ENCODE measurements at places on chromosomes 13 and 19.

DNA sequence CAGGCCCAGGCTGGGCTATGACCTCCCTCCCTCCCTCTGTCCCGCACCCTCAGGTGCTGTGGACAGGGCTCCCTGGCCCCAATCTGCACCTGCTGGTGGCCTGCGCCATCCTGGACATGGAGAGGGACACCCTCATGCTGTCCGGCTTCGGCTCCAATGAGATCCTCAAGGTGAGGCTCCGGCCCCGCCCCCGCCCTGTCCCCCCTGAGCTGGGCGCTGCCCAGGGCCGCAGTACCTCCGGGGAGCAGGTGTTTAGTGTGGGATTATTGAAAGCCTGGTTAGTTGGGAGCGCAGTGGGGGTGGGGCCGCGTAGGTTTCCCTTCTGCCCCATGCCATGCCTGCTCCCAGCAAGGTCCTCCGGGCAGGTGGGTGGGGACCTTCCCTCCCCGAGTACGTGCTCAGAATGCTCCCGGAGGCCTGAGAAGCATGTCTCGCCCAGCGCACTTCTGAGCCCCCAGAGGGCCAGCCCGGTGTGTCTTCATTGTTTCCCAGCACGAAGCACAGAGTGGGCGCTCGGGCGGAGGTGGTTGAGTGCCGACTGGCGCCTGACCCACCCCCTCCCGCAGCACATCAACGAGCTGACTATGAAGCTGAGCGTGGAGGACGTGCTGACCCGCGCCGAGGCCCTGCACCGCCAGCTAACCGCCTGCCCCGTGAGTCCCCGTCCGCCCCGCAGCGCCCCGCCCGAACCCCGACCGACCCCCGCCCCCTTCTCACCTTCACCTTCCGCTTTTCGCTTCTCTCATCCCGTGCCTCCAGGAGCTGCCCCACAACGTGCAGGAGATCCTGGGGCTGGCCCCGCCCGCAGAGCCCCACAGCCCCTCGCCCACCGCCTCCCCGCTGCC is 8.8 kb downstream of the IL4I1 start:
- H3K36me3 ChIP-seq, result peaks cover 62% of the 10 kb centered on the region
- peak; percentile 39 for DNase-seq
- no peaks in the 10 kb centered on the region for H3K27me3 ChIP-seq
- peak overlapping the region; percentile 49 for H3K27ac ChIP-seq
- H3K4me1 ChIP-seq, result peaks cover 29% of the 10 kb centered on the region

DNA sequence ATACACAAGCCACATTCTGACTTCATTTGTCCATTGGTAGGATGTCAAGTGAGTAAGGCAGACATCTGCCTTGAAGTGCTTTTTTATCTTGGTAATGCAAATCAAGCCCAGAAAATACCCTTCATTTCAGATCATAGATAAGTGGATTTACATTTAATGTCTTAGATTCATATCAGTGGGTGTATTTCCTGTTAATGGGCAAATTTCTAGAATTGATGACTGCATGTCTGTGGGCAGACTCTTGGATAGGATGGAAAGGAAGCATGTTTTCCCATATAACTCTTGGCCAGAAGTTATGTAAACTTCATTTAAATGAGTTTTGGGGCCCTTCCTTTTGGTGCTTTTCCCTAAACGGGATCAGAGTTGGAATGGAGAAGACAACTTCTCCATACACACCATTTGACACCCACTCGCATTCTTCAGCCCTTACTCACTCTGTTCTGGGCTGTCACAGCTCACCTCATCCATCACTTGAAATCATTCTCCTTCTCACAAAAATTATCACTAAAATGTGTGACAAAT is 154.6 kb downstream of the FLT1 start:
- peaks cover 5% of the 10 kb centered on the region for H3K4me1 ChIP-seq
- no peaks in the 10 kb centered on the region for H3K27me3 ChIP-seq
- no peak for DNase-seq
- no peak overlapping the region for H3K4me3 ChIP-seq
- peaks cover 1% of the 10 kb centered on the region for H3K36me3 ChIP-seq

- no peaks in the 10 kb centered on the region for H3K36me3 ChIP-seq
- H3K4me3 ChIP-seq, result no peak overlapping the region
- no peaks in the 10 kb centered on the region for H3K4me1 ChIP-seq
- H3K27ac ChIP-seq, result no peak overlapping the region
Measured at GRCh38 chr19:28210886-28211285, 1002.1 kb downstream of the UQCRFS1 start.

DNA sequence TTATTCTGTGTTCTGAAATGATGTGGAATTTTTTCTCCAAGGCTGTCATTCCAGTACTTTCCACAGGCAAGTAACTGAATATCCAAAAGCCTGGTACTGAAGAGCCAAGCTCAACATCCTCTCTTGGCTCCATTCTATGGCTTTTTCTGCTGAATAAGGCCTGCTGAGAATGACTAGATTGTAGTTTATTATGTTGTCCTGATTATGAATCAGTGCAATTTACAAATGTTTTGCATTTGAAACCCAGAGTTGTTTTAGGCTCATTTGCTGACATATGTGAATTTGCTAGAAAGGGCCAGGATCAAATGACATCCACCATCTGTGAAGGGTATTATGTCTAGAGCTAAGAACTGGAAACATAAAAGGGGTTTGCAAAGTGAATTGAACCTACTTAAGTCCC is 596.6 kb downstream of the KCTD12 start:
- H3K4me1 ChIP-seq, result no peaks in the 10 kb centered on the region
- H3K4me3 ChIP-seq, result no peak overlapping the region
- no peaks in the 10 kb centered on the region for H3K27me3 ChIP-seq
- no peaks in the 10 kb centered on the region for H3K36me3 ChIP-seq

GRCh38 chr13:29845440-29846056 is 4.9 kb downstream of the UBL3 start:
- H3K36me3 ChIP-seq, result peaks cover 10% of the 10 kb centered on the region
- H3K27me3 ChIP-seq, result no peaks in the 10 kb centered on the region
- H3K4me3 ChIP-seq, result no peak overlapping the region
- H3K27ac ChIP-seq, result no peak overlapping the region
- H3K4me1 ChIP-seq, result peaks cover 54% of the 10 kb centered on the region

GRCh38 chr13:29855784-29856183 is 5.4 kb upstream of the UBL3 start:
- peaks cover 39% of the 10 kb centered on the region for H3K4me1 ChIP-seq
- peak overlapping the region; percentile 40 for H3K27ac ChIP-seq
- DNase-seq, result no peak
- H3K4me3 ChIP-seq, result no peak overlapping the region
- H3K27me3 ChIP-seq, result no peaks in the 10 kb centered on the region
- no peaks in the 10 kb centered on the region for H3K36me3 ChIP-seq

- no peak overlapping the region for H3K4me3 ChIP-seq
- peaks cover 23% of the 10 kb centered on the region for H3K4me1 ChIP-seq
- H3K36me3 ChIP-seq, result no peaks in the 10 kb centered on the region
- no peak for DNase-seq
- no peak overlapping the region for H3K27ac ChIP-seq
Measured at GRCh38 chr13:31036731-31037695, 104.6 kb downstream of the TEX26 start.

- DNase-seq, result no peak
- peak overlapping the region; percentile 79 for H3K27ac ChIP-seq
- H3K4me1 ChIP-seq, result peaks cover 46% of the 10 kb centered on the region
- H3K27me3 ChIP-seq, result no peaks in the 10 kb centered on the region
- H3K36me3 ChIP-seq, result peaks cover 44% of the 10 kb centered on the region
Measured at GRCh38 chr19:42113641-42114348, 18.5 kb downstream of the POU2F2 start.

DNA sequence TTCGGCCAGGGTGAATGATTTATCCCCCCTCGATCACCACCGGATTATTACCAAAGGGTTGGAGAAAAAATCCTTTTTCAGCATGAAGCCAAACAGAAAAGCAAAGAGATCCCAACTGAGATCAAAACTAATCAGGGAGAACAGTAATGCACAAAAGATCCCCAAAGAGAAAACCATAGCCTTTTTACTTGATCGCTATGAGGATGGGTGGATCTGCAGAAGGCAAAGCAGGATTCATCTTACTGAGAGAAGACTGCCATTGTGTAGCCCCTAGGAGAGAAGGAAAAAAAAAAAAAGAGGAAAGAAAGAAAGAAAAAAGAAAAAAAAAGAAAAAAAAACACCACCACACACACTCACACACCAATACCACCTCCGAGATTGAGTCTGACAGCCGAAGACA is at the start of gene FGF14:
Gene FGF14, minus strand, starts transcription at position 283 of the 400 bp plus-strand sequence.
- H3K36me3 ChIP-seq, result no peaks in the 10 kb centered on the region
- H3K4me3 ChIP-seq, result peak within 1 kb of the TSS; percentile 62
- DNase-seq, result no peak
- no peak within 1 kb of the TSS for H3K27ac ChIP-seq
- H3K27me3 ChIP-seq, result peaks cover 50% of the 10 kb centered on the region
- peaks cover 26% of the 10 kb centered on the region for H3K4me1 ChIP-seq

- no peaks in the 10 kb centered on the region for H3K4me1 ChIP-seq
- no peak overlapping the region for H3K27ac ChIP-seq
Measured at GRCh38 chr19:3459965-3460582, 20.3 kb downstream of the SMIM24 start.

DNA sequence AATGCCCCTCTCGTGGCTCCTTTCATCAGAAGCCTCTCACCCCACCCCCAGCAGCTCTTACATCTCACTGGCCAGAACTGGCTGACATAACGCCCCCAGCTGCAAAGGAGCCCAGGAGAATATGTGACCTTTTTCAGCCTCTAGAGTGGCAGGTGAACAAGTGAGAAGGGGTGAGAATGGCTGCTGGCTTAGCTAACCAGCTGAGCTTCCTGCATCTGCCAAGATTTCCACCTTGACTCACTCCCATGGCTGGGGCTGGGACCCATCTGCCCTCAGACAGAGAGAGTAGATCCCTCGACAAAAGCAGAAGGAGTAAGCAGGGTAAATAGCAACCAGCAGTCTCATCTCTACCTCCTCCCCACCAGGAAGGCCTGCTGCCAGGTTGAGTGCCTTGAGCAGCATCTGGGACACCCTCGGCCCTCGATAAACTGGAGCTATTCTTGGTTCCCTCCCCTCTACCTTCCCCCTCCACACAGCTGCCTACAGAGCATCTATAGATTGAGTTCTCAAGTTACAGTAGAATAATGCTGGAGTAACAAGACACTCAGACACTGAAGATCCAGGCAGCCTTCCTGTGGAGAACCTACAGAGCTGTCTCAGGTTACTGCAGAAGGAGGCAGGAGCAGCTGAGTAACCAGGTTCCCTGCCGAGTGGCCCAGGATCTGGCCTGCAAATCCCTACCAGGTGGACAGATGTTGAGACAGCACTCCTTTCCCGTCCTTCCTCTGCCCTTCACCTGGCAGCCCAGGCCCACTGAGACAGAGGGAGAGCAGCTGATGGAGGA is 15.5 kb downstream of the KASH5 start:
- H3K36me3 ChIP-seq, result no peaks in the 10 kb centered on the region
- no peak overlapping the region for H3K27ac ChIP-seq
- H3K4me3 ChIP-seq, result no peak overlapping the region
- no peak for DNase-seq

- H3K36me3 ChIP-seq, result peaks cover 34% of the 10 kb centered on the region
- peak overlapping the region; percentile 96 for H3K4me3 ChIP-seq
- H3K27me3 ChIP-seq, result no peaks in the 10 kb centered on the region
- peak; percentile 74 for DNase-seq
- peaks cover 36% of the 10 kb centered on the region for H3K4me1 ChIP-seq
Measured at GRCh38 chr19:23394511-23394910, 760 bp downstream of the ZNF91 start.

GRCh38 chr19:17751103-17751911 is at the start of gene FCHO1:
Gene FCHO1 (plus strand): TSS chr19:17751477. CDS start chr19:17755165, 3,688 bp downstream.
- peak within 1 kb of the TSS; percentile 95 for H3K27ac ChIP-seq
- peak; percentile 94 for DNase-seq
- H3K4me1 ChIP-seq, result peaks cover 65% of the 10 kb centered on the region
- H3K36me3 ChIP-seq, result peaks cover 22% of the 10 kb centered on the region

DNA sequence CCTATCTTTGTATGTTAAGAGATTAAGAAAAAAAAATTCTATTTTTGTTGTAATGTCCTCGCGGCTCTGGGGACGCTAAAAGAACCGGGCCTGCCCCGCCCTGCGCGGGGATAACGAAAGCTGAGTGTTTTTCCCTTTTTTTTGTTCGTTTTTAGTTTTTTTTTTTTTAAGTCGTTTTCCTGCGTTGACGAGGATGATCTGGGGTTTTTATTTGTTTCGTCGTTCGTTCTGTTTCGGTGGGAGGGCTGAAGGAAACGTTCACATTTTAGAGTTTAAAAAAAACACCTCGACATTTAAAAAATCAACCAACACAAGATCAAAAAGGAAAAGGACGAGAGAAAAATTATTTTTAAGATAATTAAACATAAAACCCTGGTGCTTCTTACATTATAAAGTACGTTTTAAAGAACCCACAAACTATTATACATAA is 5.6 kb downstream of the LYL1 start:
- H3K4me3 ChIP-seq, result peak overlapping the region; percentile 25
- H3K36me3 ChIP-seq, result peaks cover 4% of the 10 kb centered on the region
- H3K4me1 ChIP-seq, result peaks cover 48% of the 10 kb centered on the region
- DNase-seq, result no peak
- no peak overlapping the region for H3K27ac ChIP-seq

DNA sequence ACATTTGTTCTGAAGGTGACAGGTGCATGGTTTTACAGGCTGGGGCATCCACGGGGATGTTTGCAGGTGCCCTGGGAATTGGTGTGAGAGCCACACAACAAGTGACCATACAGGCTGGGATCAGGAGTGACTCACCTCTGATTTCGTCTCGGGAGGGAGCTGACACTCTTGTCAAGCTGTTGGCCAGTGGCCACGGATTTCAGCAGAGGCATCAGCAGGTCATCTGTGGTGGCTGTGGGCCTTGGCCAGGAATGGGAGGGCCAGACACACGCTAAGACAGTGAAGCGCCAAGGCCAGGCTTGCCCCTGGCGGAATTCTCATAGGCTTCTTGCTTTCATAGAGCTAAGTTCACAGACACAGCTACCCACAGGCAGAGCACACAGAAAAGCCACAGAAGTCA is 108.6 kb downstream of the HSPH1 start:
- no peak overlapping the region for H3K4me3 ChIP-seq
- no peak for DNase-seq
- peaks cover 8% of the 10 kb centered on the region for H3K27me3 ChIP-seq
- H3K4me1 ChIP-seq, result peaks cover 17% of the 10 kb centered on the region
- H3K27ac ChIP-seq, result no peak overlapping the region

GRCh38 chr19:30235946-30236345 is 136.2 kb upstream of the ZNF536 start:
- H3K27me3 ChIP-seq, result peaks cover 26% of the 10 kb centered on the region
- H3K27ac ChIP-seq, result no peak overlapping the region
- H3K4me3 ChIP-seq, result no peak overlapping the region

- peaks cover under 1% of the 10 kb centered on the region for H3K4me1 ChIP-seq
- H3K27me3 ChIP-seq, result peaks cover 11% of the 10 kb centered on the region
- no peak overlapping the region for H3K4me3 ChIP-seq
- DNase-seq, result no peak
- H3K27ac ChIP-seq, result no peak overlapping the region
- H3K36me3 ChIP-seq, result no peaks in the 10 kb centered on the region
Measured at GRCh38 chr13:44107357-44108121, 227.8 kb downstream of the LACC1 start.

DNA sequence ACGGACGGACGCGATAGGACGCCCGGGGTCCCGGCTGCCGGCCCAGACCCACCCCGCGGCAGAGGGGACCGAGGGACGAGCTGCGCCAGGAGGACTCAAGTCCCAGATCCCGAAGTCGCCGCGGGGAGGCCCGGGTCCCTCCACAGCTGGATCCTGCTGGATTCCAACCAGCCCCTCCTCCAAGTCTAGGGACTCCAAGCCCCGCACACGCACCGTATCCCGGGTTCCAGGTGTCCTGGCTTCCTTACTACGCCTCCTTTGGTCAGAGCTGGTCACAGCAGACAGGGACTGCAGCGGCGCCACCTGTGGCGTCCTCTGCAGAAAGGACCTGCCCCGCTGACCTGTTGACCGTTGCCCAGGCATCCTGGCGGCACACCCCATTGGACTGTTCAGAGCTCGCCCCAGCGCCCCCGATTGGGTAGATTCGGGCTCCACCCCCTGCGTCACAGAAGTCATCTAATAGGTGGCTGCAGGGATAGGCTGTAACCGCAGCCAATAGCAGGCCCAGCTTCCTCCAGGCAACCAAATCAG is 29.0 kb upstream of the ZNF709 start:
- H3K36me3 ChIP-seq, result peaks cover 15% of the 10 kb centered on the region
- no peak overlapping the region for H3K4me3 ChIP-seq
- H3K27me3 ChIP-seq, result peaks cover 4% of the 10 kb centered on the region
- no peak for DNase-seq
- H3K27ac ChIP-seq, result no peak overlapping the region
